ENCODE measurements at places on chromosomes 4 and X. TPM values are rescaled to one million over a fixed set of nuclear protein-coding genes. Genes with fewer than 3 reads are reported as not detected.

DNA sequence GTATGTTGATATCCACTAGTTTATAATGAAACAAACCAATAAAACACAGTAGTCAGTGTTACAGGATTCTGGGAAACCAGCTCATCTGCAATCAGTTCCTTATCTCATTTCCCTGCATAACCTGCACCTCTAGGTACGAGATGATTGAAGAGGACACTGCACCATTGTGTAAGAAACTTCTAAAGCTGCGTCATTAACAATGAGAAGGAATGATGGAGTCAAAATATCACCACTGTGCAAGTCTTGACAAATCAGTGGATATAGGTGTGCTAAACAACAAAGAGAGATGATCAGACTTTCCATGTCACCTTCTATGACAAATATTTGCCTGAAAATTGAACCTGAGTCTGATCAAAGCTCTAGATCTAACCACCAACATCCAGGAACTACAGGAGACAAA, 40.7 kb upstream of the DHX15 start:
- DNase-seq: no peak

GRCh38 chrX:64191281-64192010, 14.1 kb downstream of the AMER1 start:
- no peak for DNase-seq

DNA sequence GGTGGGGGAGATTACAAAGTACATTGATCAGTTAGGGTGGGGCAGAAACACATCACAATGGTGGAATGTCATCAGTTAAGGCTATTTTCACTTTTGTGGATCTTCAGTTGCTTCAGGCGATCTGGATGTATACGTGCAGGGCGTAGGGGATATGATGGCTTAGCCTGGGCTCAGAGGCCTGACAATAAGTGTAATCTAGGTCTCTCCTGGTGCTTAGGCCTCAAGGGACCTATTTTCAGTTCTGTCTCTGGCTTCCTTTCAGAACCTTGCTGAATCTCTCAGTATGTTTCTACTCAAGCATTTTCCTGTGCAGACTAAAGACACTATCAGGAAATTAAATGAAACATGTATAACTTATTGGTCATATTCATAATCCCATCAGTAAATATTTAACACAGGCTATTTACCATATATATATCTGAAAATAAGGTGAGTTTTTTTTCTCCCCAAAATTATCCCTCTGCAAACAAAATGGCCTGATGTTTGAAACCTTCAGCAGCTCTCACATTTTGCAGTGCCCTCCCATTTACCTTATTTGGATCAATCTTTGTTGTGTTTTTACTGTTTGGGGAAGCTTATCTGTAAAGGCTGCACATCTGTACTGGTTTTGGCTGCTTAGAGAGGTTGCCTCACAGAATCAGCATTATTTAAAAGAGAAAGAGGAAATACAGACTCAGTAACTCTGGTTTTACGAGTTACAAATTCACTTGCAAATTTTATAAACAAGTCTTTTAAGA, 2.3 kb upstream of the ZCCHC4 start:
- DNase-seq: no peak

GRCh38 chrX:129979207-129979920, 3.1 kb upstream of the BCORL1 start:
- no peak for DNase-seq

DNA sequence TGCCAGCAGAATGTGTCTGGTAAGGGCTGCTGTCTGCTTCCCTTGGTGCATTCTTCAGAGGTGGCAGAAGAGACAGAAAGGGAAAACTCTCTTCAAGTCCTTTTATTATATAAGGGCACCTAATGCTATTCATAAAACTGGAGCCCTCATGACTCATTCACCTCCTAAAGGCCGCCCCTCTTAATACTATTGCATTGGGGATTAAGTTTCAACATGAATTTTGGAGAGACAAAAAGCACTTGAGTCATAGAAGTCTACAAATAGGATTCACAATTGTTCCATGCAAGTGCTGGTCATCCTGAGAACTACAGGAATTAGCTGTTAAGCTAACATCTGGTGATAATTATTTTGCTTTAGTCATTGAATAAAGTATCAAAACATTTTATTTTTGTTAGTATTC, 349.5 kb downstream of the HS3ST1 start:
- no peak for DNase-seq

DNA sequence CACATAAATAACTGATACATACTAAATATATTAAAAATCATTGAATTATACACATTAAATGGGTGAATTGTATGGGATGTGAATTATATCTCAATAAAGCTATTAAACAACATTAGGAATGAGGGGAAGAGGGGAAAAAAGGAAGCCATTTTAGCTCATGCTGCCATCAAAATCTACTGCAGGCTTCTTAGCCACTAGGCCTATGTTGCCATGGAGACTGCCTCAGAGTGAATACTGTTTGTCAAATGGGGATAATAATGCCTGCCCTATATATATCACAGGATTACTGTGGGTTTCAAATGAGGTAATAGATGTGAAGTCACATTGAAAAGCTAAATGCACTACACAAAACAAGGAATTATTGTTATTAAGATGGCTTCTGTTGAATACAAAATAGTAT, 21.2 kb downstream of the TMEM255A start:
- DNase-seq: no peak

DNA sequence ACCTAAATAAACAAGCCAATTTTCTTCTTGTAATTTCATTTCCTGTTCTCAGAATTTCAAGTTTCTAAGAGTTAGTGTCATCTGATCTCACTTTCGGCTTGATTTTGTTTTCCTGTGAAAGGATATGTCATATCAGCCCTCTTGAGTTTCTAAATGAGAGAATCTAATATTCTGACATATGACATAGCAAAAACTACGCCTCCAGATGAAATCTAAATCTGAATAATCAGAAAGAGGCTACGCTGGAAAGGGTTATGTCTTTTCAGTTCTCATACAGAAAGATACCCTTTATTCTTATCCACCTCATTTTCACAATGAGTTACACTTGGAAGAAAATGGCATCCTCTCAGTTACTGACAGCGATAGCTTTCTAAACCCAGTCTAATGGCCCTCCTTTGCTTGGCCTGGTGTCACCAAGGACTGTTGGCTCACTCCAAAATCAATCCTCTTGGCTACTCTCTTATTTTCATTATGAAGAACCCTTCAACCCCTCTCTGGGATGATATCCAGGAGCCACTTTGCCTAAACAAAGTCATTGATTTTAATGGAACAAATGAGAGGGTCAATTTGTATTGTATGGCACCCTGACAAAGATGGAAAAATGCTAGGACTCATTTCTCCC, 65.6 kb downstream of the ASB9 start:
- DNase-seq: no peak

DNA sequence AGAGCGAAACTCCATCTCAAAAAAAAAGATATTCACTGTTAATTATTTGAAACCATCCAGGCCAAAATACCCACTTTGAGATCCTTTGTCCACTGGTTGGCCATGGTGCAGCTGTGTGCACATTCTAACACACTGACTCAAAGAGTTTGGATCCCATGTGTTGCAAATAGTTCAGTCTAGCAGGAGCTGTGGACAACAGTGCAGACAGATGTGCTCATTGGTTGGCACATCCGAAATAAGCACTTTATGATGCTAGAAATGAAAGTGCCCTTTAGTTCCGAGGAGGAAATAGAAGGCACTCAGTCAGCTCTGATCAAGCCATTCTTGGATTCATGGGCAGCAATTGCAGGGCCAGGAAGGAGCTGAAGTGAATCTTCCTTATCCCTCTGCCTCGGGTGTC, 63.0 kb upstream of the TMEM150C start:
- DNase-seq: no peak

DNA sequence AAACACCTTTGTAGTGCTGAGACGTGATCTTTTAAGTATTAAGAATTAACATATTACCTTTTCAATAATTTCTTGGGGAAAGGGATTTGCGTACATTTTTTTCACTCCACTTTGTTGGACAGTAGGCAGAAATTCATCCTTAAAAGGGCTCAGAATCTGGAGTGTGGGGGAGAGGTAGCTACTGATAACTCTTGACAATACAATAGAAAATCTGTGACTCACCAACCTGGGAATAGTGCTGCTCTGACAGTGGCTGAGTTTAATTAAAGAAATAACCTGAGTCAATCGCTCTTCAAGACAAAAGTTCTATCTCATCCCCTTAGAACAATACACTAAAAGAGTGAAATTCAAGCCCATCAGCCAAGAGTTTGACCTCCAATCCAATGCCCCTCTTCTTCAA, 60.2 kb downstream of the SLC9A7 start:
- no peak for DNase-seq

GRCh38 chr4:30811296-30811695, 91.1 kb downstream of the PCDH7 start:
- no peak for DNase-seq

DNA sequence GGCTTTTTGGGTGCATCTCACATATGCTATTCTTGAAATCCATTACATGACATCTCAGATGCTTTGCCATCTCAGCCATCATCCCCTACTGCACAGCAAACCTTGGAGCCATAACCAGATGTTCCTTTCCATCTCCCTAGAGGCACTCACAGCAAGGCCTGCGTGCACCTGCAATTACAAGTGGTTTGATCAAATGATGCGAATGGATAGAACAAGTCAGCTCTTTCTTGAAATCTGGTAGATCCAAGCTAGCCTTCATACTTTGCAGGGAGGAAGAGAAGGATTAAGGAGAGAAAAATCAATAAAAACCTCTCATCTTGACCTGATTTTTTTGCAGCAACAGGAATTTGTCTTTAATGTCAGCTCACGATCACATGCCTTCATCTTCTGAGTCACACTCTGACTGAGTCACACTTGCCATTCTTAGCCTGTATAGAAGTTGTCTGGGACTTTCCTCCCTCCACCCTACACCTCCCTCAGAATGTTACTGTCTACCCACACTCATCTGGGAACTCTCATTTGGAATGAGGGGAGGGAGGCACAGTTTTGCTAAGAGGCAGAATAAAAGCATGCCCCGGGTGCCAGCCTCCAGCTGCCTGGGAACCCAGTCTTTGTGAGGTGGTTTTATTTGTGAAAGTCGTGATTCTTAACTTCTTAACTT, 11.9 kb upstream of the TRIML1 start:
- DNase-seq: no peak

- no peak for DNase-seq
Measured at GRCh38 chr4:119493886-119494285, 134.7 kb downstream of the PDE5A start.

DNA sequence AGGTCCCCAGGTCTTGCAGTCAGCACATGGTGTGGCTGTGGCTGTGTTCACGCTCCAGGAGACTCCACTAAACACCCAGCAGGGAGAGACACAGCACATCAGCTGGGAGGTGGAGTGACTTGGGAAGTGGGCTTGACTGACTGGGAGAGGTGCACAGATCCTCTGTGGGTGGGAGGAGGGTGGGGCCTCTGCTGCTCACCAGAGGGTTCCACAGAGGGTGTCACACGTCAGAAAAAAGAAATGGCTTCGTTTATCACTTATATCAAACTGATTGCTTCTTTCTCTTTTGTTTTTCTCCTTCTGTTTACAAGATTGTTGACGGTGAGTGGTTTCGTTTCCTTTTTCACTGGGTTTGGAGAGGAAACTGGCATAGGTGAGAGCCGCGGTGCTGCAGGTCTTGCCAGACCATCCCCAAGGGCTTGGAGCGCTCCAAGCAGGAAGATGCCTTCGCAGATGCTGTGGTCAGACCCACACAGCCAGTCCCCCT, 24.8 kb upstream of the FAM193A start:
- no peak for DNase-seq

GRCh38 chr4:128424527-128425497, 137.2 kb upstream of the PGRMC2 start:
- no peak for DNase-seq

GRCh38 chr4:134027931-134028330, 173.7 kb downstream of the PABPC4L start:
- DNase-seq: no peak

GRCh38 chr4:95108883-95109421, 351.2 kb downstream of the BMPR1B start:
- no peak for DNase-seq

GRCh38 chr4:32022071-32022470, 1301.9 kb downstream of the PCDH7 start:
- DNase-seq: no peak

GRCh38 chr4:173121076-173121561, 47.5 kb upstream of the GALNT7 start:
- no peak for DNase-seq

GRCh38 chrX:129771266-129771995, 8.3 kb upstream of the SASH3 start:
- DNase-seq: peak; percentile 58

GRCh38 chr4:743463-744211, 38.0 kb downstream of the PCGF3 start:
- DNase-seq: no peak

DNA sequence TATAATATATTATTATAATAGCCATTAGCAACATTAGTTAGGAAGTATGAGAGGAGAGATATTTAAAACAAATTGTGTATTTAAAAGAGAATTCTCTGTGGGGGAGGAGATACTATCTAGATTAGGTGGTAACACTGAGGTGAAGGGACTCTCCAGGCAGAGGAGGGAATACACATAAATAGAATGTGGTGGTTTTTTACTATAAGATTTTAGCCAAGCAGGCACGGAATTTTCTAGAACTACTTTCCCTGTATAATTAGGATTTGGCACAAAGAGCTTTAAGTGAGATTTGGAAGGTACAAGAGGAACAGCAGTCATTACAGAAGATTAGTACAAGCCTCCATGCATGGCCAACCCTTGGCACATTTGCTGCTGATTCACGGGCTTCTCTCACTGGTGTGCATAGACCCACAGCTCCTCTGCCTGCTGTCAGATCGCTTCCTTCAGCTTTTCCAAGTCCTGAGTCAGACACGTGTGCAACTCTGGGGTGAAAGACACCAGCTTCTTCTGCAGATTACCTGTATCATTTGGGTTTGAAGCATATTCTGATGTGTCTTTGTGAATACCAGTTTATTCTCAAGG, 685.5 kb downstream of the KCTD8 start:
- DNase-seq: no peak

GRCh38 chr4:123913598-123913997, 517.0 kb downstream of the SPRY1 start:
- no peak for DNase-seq

DNA sequence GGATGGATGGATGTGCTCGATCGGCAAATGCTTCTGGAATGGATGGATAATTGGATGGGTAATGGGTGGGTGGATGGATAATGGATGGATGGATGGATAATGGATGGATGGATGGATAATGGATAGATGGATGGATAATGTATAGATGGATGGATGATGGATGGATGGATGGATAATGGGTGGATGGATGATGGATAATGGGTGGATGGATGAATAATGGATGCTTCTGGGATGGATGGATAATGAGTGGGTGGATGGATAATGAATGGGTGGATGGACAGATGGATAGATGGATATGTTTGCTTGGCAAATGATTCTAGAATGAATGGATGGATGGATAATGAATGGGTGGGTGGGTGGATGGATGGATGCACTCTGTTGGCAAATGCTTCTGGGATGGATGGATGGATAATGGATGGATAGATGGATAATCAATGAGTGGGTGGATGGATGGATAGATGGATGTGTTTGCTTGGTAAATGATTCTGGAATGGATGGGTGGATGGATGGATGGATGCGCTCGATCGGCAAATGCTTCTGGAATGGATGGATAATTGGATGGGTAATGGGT, 3.8 kb upstream of the SLC25A6 start:
- DNase-seq: no peak

- DNase-seq: no peak
Measured at GRCh38 chrX:13258725-13259124, 61.1 kb downstream of the ATXN3L start.

Gene RBM46
- not detected for total RNA-seq

Gene TKTL1
- total RNA-seq: 0.15 TPM

Gene PF4V1
- not detected for total RNA-seq

Gene CSN1S1
- not detected for total RNA-seq

Gene SPP1
- not detected for total RNA-seq

Gene AP1S2
- 21.4 TPM for total RNA-seq

Gene UGT2A1
- not detected for total RNA-seq

Gene TBC1D8B
- total RNA-seq: 1.4 TPM

Gene CT83
- not detected for total RNA-seq

Gene CPE
- total RNA-seq: not detected

Gene PDZD4
- total RNA-seq: 5.7 TPM

Data from activated CD4-positive, alpha-beta memory T cell treated with anti-CD3 and anti-CD28 coated beads for 36 hours (primary cell).